ENCODE measurements at places on chromosomes 6 and 20.

- no peak for DNase-seq
Observed at GRCh38 chr6:140663094-140663493, 1288.6 kb upstream of the CITED2 start.

- no peak for DNase-seq
Observed at GRCh38 chr6:15493437-15494168, 169.2 kb downstream of the DTNBP1 start.

DNA sequence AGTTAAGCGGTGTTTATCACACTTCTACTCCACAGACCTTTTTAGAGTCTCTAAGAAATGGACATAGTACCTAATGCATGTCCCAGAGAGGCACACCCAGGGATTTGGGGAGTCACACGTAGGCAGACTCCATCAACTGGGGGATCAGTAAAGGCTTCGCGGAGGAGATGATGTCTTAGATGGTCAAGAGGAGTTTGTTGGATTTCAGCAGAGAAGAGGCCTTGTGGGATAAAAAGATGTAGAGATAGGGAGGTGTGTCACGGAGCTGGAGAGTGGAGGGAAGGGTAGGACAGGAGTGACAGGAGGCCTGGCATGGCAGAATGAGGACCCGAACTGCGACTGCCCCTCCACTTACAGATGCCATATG lies 9.1 kb downstream of the DYNLRB1 start:
- DNase-seq = no peak

GRCh38 chr6:96469312-96469711 lies 52.3 kb upstream of the UFL1 start:
- DNase-seq = no peak

- DNase-seq = no peak
Observed at GRCh38 chr6:53630533-53631226, 34.9 kb downstream of the KLHL31 start.

DNA sequence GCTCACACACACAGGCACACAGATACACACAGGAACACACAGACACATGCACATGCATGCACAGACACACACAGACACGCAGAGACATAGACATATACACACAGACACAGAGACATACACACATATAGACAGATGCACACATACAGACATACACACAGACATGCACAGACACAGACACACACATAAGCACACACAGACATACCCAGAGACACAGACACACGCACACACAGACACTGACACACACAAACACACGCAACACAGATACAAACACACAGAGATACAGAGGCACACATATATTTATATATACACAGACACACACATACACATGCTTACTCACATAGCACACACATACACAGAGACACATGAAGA lies 158.4 kb downstream of the LY86 start:
- DNase-seq = no peak

DNA sequence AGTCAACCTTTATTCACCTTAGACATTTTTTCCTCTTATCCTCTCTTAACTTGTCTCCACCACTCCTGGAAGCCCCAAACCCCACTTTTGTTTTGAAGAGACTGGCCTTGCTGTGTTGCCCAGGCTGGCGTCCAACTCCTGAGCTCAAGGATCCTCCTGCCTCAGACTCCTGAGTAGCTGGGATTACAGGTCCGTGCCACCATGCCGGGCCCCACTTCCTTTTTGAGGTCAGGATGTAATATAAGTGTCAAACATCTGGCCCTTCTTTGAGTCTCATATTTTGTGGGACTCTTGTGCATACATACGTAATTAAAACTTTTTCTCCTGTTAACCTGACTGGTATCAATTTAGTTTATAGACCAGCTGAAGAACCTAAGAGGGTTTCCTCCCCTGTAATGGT lies 1.4 kb upstream of the CDK19 start:
- DNase-seq = no peak

DNA sequence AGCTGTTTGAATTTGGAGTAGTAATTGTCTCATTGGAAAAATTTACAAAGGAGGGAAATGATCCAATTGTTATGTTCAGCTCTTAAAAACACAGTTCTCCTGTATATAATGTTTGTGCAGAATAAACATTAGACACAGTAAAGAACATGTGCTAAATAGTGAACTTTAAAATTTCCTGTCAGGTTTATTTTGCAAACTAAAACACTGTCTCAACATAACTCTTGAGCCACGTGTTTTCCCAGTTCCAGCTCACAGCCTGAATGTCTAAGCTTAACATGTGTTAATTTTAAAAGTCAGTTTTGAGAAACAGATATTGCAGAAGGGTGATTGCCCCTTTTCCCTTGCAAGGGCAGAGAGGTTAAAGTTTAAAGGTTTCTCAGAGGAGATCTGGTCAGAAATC lies 20.6 kb downstream of the EPHA7 start:
- DNase-seq = no peak

DNA sequence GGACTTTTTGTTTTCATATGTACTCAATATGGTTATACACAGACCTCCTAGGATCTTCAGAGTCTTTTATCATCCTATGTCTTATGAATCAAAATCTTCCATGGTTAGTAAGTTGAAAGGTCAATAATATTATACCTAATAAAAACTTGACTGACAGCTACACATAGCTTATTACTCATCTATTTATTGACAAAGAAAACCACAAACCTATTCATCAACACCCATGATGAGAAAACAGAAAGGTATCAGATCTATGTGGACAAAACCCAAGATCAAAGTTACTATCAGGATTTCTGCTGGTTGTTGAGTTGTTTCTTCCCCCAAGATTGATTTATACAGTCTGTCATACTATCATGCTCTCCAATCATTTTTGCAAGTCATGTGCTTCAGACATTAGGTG lies 460.1 kb upstream of the MANEA start:
- DNase-seq = no peak

DNA sequence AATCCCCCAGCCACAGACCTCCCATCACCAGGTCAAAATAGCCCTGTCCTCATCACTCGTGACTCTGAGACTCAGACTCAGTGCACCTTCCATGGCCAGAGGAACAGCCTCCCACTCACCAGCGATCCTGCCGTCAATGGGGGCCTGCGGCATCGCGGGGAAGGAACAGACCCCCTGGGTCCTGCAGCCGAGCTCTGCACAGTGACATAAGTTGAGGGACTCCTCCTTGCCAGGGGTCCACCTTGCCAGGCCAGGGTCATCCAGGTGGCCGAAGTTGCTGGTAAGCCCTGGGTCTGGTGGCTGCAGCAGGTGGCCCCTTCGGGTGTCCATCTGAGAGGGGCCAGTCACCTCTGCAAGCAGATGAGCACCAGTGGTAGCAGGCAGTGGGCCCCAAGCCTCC lies 16.3 kb downstream of the ETV7 start:
- DNase-seq = no peak

DNA sequence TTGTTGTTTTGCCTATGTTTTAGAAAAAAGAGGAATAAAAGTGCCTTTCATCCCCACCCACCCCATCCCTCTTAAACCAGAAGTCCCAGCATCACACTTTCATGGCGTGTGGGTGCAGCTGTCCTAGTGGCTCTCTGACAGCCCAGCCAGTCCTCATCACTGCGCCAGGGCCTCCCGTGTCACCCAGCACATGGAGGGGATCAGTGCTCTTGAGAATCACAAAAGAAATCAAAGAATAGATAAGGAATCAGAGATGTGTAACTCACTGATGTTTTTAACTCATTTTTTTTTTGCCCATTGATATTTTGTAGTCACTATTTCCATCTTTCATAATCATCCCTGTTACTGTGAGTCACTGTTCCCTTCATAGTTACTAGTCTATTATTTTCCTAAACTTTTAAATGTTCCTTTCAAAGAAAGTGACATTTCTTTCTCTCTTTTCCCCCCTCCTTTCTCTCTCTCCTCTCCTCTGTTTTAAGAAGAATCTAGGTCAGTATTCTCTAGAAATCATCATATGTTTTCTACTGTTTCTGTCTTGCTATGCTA lies 78.6 kb downstream of the AIG1 start:
- DNase-seq = no peak

- no peak for DNase-seq
Observed at GRCh38 chr6:20811109-20811761, 277.0 kb downstream of the CDKAL1 start.

DNA sequence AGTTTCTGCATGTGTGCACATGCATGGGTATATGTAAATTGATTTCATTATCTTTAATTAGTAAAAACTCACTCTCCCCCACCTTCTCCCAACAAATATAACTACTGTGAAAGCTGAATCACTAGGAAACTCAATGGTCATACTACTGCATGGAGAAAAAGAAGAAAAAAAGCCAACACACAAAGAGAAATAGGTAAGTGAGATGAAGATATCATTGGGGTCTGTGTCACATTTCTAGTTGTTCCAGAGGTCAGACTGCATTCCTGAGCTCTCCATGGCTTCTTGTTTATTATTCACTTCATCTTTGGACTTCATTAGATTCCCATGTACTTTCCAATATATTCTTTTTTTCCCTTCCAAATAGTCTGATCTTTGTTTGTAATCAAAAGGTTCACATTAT lies 98.2 kb downstream of the PTPRK start:
- DNase-seq = no peak

- DNase-seq = no peak
Observed at GRCh38 chr6:127637830-127638409, 60.9 kb downstream of the C6orf58 start.

- no peak for DNase-seq
Observed at GRCh38 chr6:41814629-41815028, 27.1 kb downstream of the TOMM6 start.

- no peak for DNase-seq
Observed at GRCh38 chr6:35049900-35050756, 91.0 kb downstream of the TCP11 start.

GRCh38 chr20:43988451-43988850 lies 73.8 kb downstream of the TOX2 start:
- DNase-seq = no peak

DNA sequence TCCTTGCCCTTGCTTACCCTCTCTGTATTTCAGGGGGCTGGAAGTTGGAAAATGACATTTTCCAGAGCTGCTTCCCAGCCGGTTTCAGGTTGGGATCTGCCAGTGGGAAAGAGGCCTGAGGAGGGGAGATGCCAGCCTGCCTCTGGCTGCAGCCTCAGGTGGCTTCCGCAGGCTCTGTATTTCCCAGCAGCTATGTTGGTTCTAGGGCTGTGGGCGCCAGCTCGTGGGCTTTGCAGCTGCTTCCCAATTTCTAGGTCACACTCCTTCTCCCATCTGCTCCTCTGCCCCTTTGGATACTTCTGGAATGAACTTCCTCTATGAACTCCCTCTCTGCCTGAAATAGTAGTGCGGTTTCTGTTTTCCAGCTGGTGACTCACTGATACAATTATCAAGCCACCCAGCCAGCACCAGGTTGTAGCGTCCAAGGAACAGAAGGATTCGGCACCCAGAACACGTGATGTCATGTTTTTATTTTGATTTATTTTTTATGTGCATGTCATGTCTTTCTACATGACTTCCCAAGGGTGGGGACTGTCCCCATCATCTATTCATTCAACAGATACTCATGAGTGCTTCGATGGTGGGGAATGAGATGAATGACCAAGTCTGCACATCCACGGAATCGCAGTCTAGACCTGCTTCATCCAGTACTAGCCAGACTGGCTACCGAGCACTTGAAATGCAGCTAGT lies 38.0 kb downstream of the TGM2 start:
- DNase-seq = no peak

- no peak for DNase-seq
Observed at GRCh38 chr6:166266336-166266735, 41.9 kb downstream of the PRR18 start.

GRCh38 chr6:123570813-123571684 lies 65.7 kb downstream of the TRDN start:
- no peak for DNase-seq

DNA sequence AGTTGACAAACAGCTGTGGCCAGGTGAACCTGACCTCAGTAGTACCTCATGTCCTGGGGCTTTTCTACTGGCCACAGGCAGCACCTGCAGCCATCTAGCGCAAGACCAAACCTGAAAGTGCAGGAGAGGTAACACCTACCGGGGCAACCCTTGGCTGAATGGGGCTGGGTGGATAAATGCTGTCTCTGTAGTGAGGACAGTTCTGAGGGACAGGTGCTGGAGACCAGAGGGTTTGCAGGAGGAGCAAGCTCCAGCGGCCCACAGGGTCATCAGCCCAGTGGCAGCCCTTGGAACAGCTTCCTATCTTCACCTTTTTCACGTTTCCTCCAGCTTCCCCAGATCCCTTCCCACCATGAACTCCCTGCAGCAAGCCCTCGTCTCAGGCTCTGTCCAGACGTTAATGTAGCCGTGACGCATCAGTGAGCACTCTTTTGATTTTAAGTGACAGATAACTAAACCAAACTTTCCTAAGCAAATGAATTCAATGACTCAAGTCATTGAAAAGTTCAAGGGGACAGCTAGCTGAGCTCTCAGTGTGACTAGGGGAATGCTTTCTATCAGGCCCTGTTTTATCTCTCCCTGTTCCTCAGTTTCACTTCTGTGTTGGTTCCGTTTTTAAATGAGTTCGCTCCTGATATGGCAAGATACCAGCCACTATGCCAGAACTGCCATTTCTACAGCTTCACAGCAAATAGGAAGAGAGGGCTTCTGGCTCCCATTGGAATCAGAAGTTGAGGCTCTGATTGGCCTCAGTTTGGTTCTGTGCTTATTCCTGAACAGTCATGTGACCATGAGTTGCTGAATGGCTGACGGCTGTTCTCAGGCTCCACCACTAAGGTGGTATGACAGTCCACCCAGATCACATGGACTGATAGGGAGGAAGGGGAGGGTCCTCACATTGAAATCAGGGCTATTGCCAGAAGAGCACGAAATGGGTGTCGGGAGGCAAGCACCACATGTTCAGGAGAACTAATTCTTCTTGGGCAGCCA lies 12.1 kb upstream of the PFDN4 start:
- no peak for DNase-seq

DNA sequence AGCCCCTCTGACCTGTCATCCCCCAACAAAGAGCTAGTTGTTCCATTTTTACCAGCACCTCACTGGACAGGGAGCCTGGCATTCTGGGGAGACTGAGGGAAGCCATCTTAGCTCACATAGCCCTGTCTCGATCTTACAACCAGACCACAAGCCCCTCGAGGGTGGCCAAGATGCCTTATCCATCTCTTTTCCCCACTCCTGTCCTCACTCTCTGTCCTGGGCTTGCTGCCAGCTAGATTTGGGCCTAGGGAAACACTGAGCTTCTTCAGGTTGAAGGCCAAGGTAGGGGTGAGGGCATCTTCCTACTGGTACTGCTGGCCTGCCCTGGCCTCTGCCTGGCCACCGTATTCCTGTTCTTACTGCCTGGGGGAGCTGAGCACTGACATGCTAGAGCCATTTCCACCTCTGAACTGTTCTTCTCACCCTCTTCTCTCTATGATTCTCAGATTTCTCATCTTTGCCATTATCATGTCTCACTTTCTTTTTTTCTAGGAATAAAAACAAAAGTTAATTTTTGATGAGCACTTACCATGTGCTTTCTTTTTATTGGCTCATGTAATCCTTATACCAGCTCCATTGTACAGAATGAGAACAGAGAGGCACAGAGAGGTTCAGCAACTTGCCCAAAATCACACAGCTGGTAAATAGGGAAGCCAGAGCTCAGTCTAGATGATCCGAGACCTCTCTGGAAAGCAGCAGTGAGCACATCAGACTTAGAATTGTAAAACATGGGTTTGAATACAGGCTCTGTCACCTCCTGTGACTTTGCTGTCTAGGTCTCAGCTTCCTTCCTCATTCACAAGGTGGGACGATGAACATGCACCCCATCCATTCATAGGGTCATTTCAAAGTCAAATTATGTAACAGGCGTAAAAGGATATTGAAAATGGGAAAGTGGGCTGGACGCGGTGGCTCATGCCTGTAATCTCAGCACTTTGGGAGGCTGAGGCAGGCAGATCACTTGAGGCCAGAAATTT lies 28.7 kb downstream of the FGD2 start:
- no peak for DNase-seq

- DNase-seq = no peak
Observed at GRCh38 chr6:129920103-129920798, 59.1 kb upstream of the TMEM244 start.

GRCh38 chr6:26342106-26343004 lies 22.6 kb upstream of the BTN3A2 start:
- no peak for DNase-seq
